LHCN-M2 (cell line): ENCODE measurements at places on chromosomes 2 and 18. TPM values are rescaled to one million over a fixed set of nuclear protein-coding genes. Genes with fewer than 3 reads are reported as not detected.

NOP58 gene
- 82.0 and 127 TPM in 2 replicates for total RNA-seq

RIT2 gene
- total RNA-seq, result not detected in 2 replicates

DNA sequence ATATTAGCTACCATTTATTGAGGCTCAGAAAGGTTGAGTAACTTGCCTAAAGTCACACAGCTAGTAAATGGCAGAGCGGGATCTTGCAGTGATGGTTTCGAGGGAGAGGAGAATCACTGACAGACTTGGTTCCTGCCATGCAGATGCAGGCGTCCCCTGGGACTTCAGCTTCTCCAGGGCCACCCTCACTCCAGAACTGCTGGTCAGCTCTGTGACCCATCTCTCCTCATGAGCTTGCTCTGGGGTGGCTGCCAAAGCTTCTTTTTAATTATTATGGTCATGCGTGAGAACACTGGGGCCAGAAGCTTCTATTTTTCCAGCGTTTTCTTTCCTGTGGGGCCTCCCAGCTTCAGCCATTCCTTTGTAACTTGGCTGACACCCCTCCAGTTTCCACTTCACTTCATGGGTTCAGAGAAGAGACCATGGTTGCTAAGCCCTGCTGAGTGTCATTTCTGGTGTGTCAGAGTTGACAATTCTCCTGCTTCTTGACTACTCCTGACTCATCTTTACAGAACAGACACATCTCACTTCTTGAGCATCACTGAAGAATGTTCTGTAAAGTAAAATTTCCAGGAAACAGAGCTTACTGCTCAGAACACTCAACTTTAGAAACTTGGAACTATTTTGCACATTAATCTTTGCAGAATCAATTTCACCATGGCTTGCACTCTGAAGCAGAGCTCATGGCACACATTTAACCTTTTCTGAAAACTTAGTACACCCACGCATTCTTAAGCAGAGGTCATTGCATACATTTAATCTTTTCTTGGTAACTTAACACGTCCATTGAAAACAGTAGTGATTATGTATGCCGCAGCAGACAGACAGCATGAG is 70.4 kb downstream of the IL1R2 start:
- DNase-seq, result peak; percentile 78

- no peak for DNase-seq
Observed at GRCh38 chr2:60478660-60479059, 74.8 kb downstream of the BCL11A start.

DNA sequence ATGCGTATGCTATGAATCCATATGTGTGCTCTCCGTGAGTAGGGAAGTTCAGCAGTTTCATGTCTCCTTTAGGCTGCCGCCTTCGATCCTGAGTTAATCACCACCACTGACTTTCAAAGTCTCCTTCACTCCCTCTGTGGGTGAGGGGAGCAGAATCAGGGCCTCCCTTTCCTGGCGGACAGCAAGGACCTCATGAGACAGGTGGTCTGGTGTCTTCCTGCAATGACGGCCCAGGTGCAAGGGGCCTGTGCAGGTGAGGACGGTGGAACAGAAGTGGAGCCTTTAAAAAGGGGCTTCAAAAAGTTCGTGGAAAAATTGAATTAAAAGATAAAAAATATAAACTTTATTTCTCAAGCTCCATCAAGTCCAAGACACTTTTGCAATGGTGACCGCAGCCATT is 222.6 kb downstream of the TWIST2 start:
- no peak for DNase-seq
